ENCODE measurements at places on chromosomes 4 and X.

DNA sequence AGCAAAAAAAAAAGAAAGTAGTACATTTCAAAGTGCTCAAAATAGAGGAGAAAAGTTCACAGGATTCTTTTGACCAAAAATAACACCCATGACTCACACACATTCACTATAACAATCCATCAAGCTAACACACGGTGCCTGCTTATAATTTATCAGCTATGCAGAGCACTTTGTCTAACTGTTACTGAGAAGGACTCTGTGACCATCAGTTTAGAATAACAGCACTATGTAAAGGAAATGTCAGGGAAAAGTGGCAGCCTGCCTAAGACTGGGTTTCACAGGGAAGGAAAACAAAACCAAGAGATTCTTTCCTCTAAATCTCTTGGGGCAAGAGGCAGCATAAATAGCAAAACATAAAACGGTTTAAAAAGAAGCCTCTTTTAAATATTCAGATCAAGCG lies 54.8 kb downstream of the CCDC149 start:
- DNase-seq: no peak

DNA sequence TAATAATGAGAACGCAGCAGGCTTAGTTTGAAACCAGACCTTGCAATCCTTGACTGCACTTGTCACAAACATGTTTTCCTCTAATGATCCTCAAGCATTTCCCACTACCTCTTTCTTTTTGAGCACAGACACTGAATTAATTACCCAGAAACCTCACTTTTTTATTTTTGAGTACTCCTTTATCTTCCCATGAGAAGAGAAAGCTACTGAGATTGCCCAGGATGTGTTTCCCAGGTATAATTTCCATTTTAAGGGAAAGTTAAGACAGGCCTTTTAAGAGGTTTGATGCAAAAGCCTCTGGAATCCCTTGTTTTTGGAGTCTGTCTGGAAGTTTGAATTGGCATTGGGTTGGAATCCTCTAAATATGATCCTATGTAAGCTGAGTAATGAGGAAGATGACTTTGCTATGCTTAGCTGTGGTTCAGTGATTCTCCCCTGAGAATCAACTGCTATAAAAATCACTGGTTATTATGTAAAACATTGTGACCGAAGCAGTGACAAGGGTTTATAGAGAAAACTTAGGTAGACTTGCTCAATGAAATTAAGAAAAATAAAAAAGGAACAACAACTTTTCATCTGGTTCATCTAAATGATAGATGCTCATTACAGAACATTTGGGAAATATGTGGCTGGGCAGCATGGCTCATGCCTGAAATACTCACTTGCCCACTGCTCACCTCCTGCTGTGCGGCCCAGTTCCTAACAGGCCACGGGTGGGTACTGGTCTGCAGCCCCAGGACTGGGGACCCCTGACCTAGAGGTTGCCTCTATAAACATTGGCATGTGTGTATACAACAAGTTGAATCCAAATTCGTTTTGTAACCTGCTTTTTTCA lies 10.8 kb upstream of the RHOH start:
- no peak for DNase-seq

- no peak for DNase-seq
These were observed 194.7 kb downstream of the DTHD1 start for GRCh38 chr4:36476135-36476534.

DNA sequence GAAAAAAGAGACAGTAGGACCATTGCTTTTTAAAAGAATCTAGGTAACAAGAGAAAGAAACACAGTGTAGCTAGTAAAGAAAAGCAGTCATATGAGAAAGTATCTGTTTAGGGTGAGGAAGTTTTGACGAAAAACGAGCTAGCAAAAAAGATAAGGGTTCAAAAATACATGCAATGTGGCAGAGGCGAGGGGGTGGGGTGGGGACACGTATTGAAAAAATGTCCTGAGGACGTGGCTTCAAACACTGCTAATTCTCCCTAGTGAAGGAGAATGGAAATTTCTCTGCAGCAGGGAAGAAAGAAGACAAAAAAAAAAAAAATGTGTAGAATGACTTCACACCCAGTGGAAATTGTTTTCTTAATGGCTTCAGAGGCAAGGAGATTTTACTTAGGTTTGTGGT lies 856.4 kb upstream of the INTU start:
- DNase-seq: no peak

DNA sequence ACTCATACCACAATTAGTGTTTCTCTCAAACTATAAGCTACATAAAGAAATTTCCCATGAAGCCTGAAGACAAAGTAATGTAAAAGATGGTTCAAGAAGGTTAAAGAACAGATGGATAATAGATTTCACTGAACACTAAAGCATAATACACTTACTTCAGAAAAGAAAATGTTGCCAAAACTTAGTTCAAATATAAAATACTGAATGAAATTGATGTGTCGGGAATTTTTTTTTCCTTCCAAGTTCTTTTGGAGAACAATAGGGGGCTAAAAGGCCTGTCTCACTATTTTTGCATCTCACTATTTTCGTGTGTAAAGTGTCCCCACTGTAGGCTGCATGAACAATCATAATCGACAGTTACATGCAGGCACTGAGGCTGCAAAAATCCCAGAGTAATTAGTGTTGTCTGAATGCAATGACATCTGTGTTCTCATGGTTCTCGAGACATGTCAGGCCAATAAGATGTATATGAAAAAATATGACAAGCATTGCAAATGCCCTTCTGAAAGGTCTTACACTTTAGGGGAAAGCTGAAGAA lies 11.9 kb upstream of the MAB21L2 start:
- no peak for DNase-seq

- DNase-seq: no peak
These were observed 58.1 kb upstream of the ADRA2C start for GRCh38 chr4:3708103-3708510.

DNA sequence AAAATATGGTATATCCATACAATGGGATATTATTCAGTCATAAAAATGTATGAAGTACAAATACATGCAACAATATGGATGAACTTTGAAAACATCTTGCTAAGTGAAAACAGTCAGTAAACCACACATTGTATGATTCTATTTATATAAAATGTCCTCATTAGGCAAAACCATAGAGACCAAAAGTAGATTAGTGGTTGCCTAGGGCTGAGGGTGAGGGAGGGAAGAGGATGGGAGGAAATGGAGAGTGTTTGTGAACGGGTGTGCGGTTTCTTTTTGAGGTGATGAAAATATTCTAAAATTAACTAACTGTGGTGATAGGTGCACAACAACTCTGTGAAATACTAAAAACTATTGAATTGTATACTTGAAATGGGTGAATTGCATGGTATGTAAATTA lies 29.6 kb downstream of the TEX11 start:
- no peak for DNase-seq

All from C1 segment of cervical spinal cord (tissue), 14 donors.